ENCODE measurements at places on chromosomes 16 and 17.

GRCh38 chr16:50066482-50067289, 916 bp downstream of the HEATR3 start:
- no peak for DNase-seq

DNA sequence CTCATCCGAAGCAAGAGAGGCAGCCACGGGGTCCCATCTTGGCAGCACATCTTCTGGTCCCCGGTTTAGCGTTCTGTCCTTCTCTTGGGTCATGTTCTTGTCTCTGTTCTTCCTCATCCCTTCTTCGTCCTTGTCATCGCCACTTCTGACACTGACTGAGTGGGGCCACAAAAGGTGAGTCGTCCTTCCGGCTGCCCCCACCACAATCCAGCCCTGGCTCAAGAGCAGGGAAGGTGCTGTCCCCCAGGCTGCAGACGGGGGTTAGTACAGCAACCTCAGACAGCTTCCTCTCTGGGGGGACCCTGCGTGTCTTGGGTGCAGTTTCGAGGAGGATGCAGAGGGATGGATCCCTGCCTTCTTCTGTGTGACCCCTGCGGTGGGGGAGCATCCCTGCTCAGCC, 21.8 kb downstream of the NAA60 start:
- no peak for DNase-seq

DNA sequence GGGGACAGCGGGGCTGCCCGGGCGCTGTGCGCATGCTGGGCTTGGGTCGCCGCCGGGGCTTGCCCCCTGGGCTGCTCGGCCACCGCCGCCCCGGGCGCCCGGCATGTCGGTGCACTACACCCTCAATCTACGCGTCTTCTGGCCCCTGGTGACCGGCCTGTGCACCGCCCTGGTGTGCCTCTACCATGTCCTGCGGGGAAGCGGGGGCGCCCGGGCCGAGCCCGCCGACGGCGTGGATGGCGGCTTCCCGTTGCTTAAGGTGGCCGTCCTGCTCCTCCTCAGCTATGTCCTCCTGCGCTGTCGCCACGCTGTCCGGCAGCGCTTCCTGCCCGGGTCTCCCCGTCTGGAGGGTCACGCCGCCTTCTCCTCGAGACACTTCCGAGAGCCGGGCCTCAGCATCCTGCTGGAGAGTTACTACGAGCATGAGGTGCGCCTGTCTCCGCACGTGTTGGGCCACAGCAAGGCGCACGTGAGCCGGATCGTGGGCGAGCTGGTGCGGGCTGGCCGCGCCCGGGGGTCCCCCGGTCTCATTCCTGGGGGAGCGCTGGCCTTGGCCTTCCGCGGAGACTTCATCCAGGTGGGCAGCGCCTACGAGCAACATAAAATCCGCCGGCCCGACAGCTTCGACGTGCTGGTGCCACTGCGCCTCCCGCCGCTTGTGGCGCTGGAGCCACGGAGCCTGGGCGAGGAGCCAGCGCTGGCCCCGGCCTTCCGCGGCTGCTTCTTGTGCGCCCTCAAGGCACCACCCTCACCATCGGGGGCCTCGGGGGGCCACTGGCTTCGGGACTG, 789 bp downstream of the ITPRIPL2 start:
- DNase-seq, result no peak

- no peak for DNase-seq
These were observed 50.2 kb downstream of the HLF start for GRCh38 chr17:55314784-55315491.

- DNase-seq, result no peak
These were observed 37.1 kb downstream of the PRKCA start for GRCh38 chr17:66339561-66339960.

- DNase-seq, result no peak
These were observed 35.7 kb upstream of the MYLK3 start for GRCh38 chr16:46783800-46784199.

Data from epithelial cell of prostate (primary cell).